AG09309 (cell line): ENCODE measurements at places on chromosomes 11 and 22.

GRCh38 chr11:4607096-4607495 is 935 bp downstream of the TRIM68 start:
- no peak for DNase-seq

DNA sequence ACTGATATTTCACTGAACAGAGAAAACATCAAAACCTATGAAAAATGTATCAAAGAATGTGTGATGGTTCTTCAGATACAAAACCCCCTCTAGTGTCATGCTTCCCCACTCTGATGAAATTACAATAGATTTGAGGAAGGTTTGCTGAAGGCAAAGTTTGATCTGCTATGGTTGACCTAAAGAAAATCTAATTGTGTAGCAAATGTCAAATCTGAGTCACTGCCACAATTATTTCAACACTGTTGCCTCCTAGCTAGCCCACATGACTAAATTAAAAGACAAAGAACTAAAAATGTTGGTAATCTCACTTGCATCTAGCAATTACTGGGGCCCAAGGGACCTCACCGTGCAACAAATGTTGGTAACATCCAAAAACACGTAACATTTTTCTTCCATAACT is 728.0 kb downstream of the DLG2 start:
- no peak for DNase-seq

GRCh38 chr22:35752863-35753189 is 35.2 kb downstream of the APOL5 start:
- no peak for DNase-seq

DNA sequence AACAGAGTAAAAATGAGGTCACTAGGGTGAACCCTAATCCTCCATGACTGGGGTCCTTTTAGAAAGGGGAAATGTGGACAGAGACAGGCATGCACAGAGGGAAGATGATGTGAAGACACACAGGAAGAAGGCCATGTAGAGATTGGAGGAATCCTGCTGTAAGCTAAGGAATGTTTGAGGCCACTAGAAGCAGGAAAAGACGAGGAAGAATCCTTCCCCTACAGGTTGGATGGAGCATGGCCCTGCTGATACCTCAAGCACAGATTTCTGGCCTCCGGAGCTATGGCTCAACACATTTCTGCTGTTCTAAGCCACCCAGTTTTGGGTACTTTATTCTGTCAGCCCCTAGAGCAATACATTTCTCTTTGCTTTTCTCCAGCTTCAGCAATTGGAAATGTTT is 486.9 kb downstream of the MIAT start:
- DNase-seq = no peak

GRCh38 chr22:27492566-27493201 is 308.9 kb downstream of the MN1 start:
- DNase-seq = no peak

DNA sequence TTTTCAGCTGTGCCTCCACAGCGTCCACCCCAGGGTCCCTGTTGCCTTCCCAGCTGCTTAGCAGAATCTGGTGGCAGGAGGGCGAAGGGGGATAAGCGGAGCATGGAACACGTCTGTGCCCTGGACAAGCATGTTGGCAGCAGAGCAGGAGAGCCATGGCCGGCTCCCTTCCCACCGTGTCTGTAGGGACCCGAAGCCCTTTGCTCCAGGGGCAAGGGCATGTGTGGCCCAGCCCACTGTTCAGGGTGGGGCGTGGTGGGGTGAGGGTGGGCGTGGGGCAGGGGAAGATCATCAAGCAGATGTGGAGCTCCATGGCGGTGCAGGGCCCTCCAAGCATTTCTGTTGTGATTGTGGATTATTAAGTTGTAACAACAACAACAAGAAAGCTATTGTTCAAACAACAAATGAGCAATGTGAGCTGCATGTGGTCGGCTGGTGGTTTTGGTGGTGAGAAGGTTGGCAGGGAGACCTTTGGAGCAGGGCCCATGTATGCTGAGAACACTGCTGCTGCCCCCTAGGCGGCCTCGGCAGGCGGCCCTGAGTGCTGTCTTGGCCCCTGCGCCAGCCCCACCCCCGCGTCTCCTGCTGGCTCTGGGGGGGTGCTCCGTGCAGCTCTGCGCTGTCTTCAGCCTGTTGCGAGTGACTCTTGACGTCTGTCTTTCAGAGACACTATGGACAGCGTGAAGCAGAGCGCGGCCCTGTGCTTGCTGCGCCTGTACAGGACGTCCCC is 50.9 kb downstream of the AP2A2 start:
- DNase-seq = no peak

DNA sequence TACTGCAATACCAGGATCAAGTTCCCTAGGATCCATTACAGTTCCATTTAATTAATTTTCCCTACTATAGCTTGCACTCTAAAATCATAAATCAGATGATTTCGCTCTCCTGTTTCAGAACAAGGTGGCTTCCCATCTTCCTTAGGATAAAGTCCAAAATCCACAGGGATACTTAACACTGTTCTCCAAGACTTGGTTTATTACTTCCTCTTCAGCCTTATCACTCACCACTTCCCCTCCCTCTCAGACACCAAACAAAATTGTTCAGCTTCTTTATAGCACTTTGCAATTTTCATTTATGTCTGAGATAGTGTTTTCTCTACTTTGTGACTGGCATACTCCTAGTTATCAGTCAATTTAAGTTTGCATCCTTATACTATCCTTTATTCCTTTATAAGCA is 124.6 kb downstream of the GRIA4 start:
- no peak for DNase-seq

GRCh38 chr11:106277484-106277883 is 200.0 kb downstream of the AASDHPPT start:
- no peak for DNase-seq

- DNase-seq = no peak
These were observed 17.3 kb downstream of the RHOD start for GRCh38 chr11:67073908-67074307.

DNA sequence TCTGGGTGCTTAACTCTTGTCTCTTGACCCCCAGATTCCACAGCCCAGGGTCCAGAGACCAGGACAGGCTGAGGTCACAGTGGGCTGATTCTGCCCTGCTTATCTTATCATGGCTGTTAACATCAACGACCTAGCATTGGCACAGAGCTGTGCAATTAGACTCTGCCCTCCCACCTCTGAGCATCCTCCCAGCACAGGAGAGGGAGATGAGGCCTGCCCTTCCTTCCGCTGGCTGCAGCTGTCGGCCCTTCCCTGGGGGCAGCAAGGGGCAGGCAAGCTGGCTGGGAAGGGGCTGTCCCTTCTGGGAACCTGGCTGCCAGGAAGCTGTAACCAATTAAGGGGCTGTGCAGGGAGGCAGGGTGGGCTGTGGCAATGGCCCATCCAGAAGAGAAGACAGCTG is 22.5 kb downstream of the LRRC10B start:
- DNase-seq = no peak

DNA sequence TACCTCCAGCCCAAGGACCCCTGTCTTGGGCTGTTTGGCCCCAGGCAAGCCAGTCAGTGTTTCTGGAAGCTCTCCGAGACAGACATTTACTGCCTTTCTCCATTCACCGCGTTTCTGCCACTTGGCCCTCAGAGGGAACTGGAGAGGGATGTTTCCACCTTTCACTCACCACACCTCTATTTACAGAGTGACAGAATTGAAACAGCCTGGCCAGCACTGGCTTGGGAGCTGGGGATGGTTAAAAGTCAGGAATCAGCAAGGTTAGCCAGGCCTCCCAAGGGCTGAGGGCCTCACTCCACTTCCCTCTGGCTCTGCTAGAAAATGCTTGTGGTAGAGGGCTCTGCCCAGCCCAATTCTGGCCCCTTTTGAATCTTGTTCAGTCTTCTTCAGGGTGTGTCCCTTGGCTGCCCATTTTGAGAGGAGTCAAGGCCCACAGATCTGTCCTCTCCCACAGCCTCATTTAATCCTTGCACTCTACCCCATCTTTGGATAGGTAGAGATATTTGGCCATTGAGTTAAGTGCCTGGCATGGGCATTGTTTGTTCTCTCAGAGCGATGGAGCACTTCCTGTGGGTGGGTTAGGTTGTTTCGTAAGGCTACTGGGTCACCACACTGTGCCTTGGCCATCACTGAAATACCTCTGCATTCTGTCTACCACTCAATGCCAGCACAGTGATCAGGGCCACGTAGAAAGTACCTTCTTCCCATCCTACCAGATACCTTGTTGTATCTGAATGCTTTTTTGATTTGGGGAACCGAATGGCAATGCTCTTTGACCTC is 119.2 kb downstream of the MICAL2 start:
- no peak for DNase-seq

- no peak for DNase-seq
These were observed 34.9 kb downstream of the OR10A6 start for GRCh38 chr11:7896009-7896785.

DNA sequence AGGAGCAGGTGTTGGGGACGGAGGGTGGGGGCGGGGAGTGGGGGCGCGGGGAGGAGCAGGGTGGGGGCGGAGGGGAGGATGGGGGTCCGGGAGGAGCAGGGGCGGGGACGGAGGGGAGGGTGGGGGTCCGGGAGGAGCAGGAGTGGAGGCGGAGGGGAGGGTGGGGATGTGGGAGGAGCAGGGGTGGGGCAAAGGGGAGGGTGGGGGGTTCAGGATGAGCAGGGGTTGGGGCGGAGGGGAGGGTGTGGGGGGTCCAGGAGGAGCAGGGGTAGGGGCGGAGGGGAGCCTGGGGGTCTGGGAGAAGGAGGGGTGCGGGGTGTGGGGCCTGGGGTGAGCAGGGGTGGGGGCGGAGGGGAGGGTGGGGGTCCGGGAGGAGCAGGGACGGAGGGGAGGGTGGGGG is 17.1 kb downstream of the CRELD2 start:
- DNase-seq = no peak

DNA sequence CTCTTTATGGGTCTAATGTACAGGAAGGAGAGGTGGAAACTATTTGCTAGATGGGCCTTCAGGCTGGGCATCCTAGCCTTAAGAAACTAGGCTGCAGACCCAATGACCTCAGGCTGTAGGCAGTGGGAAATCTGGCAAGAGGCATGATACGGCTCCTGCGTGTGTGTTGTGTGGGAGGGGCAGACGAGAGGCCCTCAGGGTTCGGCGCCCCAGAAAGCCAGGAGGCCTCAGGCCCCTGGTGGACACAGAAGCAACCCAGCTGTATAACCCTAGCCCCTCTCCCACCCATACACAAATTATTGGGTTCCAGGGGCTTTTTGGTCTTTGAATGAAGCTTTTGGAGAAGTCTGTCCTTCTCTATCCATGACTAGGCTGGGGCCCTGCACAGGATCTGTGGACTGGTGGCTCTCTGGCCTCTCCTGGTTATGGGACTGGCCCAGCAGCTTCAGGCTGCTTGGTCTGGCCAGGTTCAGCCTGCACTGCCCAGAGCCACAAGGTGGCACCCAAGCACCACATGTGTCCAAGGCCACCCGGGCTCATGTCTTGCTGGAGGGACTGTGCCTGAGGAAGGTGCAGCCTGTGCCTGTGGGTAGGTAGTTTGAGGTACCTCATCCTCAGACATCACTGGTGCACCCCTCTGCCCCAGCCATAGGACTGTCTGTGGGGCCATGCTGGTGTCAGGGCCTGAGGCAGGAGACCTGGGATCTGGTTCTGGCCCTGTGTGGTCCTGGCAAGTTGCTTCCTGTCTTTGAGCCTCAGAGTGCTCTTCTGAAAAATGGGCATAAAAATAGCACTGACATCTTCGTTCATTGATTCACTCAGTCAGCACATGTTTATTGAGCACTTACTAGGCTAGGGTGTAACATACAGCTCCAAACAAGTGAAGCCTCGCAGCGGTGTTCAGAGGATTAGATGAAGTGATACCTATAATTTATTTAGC is 87.5 kb downstream of the RRM1 start:
- DNase-seq = no peak

DNA sequence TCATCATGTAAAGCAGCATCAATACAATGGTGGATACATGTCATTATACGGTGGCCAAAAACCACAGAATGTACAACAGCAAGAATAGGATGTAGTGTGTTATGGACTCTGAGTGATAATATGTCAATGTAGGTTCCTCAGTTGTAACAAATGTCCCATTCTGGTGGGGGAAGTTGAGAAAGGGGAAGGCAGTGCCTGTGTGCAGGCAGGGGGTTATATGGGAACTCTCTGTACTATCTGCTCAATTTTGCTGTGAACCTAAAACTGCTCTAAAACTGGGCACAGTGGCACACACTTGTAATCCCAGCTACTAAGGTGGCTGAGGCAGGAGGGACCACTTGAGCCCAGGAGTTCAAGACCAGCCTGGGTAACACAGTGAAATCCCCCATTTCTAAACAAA is 5.9 kb downstream of the CHKA start:
- no peak for DNase-seq

GRCh38 chr11:76629853-76630599 is 40.5 kb downstream of the LRRC32 start:
- DNase-seq = no peak

DNA sequence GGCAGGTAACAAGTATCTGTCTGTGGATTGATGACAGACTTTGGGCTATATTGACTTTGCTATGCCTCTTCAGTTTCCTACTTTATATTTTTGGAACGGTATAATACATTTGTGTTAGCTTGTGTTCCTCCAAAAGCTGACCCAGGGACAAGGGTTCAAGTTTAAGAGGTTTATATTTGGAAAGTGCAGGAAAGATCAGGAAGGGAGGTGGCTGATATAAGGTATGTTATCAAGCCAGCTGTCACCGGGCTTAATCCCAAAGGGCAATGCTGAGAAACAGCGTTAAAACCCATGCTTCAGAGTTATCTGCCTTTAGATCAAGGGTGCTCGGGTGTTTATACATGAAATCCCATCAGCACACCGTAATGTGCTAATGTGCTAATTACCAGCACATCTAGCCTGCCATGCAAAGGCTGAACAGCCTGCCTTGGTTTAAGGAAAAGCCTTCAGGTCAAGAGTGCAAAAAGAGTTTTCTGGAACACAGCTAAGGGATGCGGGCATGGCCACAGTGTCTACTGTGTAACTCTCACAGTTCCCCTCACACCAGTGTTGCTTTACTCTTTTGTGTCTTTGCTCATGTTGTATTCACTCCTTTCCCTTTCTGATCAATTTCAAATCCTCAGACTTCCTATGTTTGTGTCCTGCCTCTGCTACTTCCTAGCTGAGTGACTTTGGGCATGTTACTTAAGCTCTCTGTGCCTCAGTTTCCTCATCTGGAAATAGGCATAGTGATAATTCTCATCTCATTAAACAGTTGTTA is 77.5 kb downstream of the BDNF start:
- no peak for DNase-seq

GRCh38 chr11:117319214-117319840 is 3.3 kb upstream of the BACE1 start:
- DNase-seq = no peak
